ENCODE measurements at places on chromosomes 1 and 21. TPM values are rescaled to one million over a fixed set of nuclear protein-coding genes. Genes with fewer than 3 reads are reported as not detected.

Gene GNPAT
- total RNA-seq, result 68.5 TPM

Gene OR2T11
- total RNA-seq, result not detected

Gene CFHR1
- total RNA-seq, result 0.41 TPM

Gene PRDM16
- total RNA-seq, result 1.6 TPM

Gene PM20D1
- total RNA-seq, result under 0.01 TPM

Gene TRABD2B
- total RNA-seq, result under 0.01 TPM

Gene MIER1
- 37.1 TPM for total RNA-seq

Gene BMP8B
- 0.41 TPM for total RNA-seq

Gene DR1
- 22.4 TPM for total RNA-seq

Gene TRIM58
- total RNA-seq, result 3.3 TPM

Gene LPGAT1
- total RNA-seq, result 101 TPM

Gene EPHB2
- total RNA-seq, result 22.8 TPM

Gene CCDC181
- total RNA-seq, result 7.3 TPM

Gene IQGAP3
- total RNA-seq, result 1.2 TPM

Gene DISP1
- total RNA-seq, result 9.0 TPM

Gene OR2W3
- 2.9 TPM for total RNA-seq

Gene KLHDC8A
- 16.7 TPM for total RNA-seq

Gene BNIPL
- under 0.01 TPM for total RNA-seq

Gene RNU1-2
- total RNA-seq, result under 0.01 TPM

Gene CCT3
- total RNA-seq, result 355 TPM

Gene FYB2
- under 0.01 TPM for total RNA-seq

Gene CD48
- total RNA-seq, result 0.82 TPM

Gene TCHHL1
- total RNA-seq, result not detected

Gene MTF2
- total RNA-seq, result 64.4 TPM

Gene IL20
- total RNA-seq, result not detected

Gene GJA9
- total RNA-seq, result not detected

Gene GUCA2B
- not detected for total RNA-seq

Gene SLAMF6
- under 0.01 TPM for total RNA-seq

Gene RPS27
- total RNA-seq, result 2,198 TPM

Gene RSPH1
- 0.41 TPM for total RNA-seq

Gene GCLM
- 9.0 TPM for total RNA-seq

Gene EDN2
- total RNA-seq, result not detected

Gene CAPN9
- under 0.01 TPM for total RNA-seq

Gene SMCP
- total RNA-seq, result not detected

Gene LRRC53
- total RNA-seq, result under 0.01 TPM

Gene AKNAD1
- total RNA-seq, result 5.3 TPM

Gene TAS1R2
- not detected for total RNA-seq

Gene VCAM1
- total RNA-seq, result 16.3 TPM

Gene TTC13
- 64.8 TPM for total RNA-seq

Gene TFF2
- not detected for total RNA-seq

Gene CR2
- total RNA-seq, result not detected

Gene CSRP1
- 12.2 TPM for total RNA-seq

Gene RIPPLY3
- total RNA-seq, result not detected

Gene FCAMR
- not detected for total RNA-seq

Gene CR1L
- total RNA-seq, result not detected

Gene AVPR1B
- not detected for total RNA-seq

Gene ATP6V1G3
- total RNA-seq, result not detected

Gene DNASE2B
- not detected for total RNA-seq

Gene MYBPH
- total RNA-seq, result not detected

Gene ACTL8
- total RNA-seq, result under 0.01 TPM

Gene GNAI3
- 16.3 TPM for total RNA-seq

Gene PSMB4
- total RNA-seq, result 369 TPM

Gene CD247
- 1.2 TPM for total RNA-seq

Gene S100A3
- not detected for total RNA-seq

Gene FMN2
- total RNA-seq, result 60.7 TPM

Gene IVL
- not detected for total RNA-seq

Gene TMEM79
- 0.41 TPM for total RNA-seq

Gene KLF17
- under 0.01 TPM for total RNA-seq

Gene HSD3B1
- total RNA-seq, result not detected

Gene CCDC27
- not detected for total RNA-seq
